Type B pancreatic cell (in vitro differentiated cells): ENCODE measurements at places on chromosomes 3 and 15.

GRCh38 chr3:34782871-34783270 lies 856.5 kb upstream of the ARPP21 start:
- no peak overlapping the region for H3K27ac ChIP-seq
- H3K4me1 ChIP-seq: no peaks in the 10 kb centered on the region
- H3K4me3 ChIP-seq: no peak overlapping the region
- DNase-seq: no peak

DNA sequence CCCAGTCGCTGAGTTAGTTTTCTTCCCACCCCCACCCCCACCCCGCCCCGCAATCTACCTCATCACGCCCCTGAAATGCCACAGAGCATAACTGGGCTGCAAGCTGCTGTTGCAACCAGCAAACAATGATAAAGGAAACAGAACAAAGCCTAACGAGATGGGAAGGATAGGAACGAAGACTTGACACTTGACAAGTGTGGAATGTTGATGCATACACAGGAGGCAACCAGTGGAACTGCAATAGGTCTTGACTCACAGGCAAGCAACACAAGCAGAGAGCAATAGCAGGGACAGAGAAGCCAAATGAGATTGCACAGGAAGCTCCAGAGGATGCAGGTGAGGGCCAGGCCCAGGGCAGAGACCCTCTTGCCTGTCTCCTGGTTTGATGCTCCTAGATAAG lies 225.9 kb downstream of the IGSF11 start:
- peaks cover 7% of the 10 kb centered on the region for H3K27me3 ChIP-seq
- no peaks in the 10 kb centered on the region for H3K36me3 ChIP-seq
- H3K4me1 ChIP-seq: peaks cover 6% of the 10 kb centered on the region
- DNase-seq: no peak

DNA sequence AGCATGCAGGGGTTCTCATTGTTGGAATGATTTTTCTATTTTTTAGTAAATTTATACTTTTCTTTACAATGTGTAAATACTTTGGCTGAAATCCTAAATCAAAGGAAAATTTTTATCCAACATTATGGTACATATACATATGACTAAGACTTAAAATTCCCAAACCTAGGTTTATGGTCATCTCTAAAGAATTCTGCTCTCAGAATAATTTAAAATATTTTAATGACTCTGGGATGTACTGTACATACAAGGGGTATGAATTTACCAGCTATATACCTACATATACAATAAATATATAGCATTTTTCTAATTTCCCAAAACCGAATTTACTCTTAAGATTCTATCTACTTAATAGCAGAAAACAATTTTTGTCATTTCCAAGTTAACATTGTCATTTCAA lies 137.9 kb upstream of the POU1F1 start:
- no peak overlapping the region for H3K4me3 ChIP-seq
- H3K27ac ChIP-seq: no peak overlapping the region
- H3K36me3 ChIP-seq: no peaks in the 10 kb centered on the region
- H3K27me3 ChIP-seq: no peaks in the 10 kb centered on the region

DNA sequence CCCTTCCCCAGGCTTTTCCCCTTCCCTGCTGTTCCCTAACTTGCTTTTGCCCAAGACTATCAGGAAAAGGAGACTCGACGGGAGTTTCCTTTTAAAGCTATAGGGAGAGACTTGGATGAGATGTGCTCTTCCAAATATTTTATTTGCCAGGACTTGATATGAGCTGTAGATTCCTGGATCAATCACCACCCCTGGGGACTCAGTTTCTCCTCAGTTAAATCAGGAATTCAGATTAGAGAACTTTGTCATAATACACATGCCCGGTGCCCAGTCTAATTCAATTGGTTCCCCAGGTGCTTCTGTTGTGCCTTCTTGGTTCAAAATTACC lies 46.6 kb downstream of the SMAD6 start:
- H3K4me1 ChIP-seq: peaks cover 62% of the 10 kb centered on the region
- H3K27ac ChIP-seq: peak overlapping the region; percentile 70
- H3K4me3 ChIP-seq: peak overlapping the region; percentile 49
- H3K36me3 ChIP-seq: peaks cover 7% of the 10 kb centered on the region

DNA sequence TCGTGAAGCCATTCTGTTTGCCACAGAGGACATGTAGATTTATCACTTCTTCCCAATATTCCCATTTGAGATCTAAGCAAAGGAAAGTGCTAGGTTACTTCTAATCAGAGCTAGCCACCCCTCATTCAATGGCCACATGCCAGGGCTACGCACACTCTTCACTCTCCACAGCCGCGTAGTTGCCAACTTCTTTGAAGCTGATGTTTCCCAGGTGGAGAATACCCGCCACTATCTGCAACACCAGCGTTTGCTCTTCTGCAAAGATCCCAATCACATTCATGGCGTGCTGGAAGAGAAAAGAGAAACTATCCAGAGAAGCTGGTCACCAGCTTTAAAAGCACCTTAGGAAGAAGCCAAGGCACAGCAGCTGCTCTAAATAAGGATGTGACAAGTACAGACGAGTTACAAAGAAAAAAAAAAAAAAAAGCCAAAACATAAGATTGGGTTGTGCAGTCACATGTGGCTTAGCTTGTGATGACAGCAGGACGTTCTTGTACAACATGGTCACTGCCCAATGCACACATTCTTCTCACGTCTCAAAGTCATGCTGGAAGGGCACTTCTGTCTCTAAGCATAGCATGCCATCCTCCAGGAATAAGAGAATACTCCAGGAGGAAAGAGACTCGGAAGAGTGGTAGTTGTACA lies 16.4 kb downstream of the LDHAL6B start:
- no peak overlapping the region for H3K27ac ChIP-seq
- H3K4me1 ChIP-seq: peaks cover 4% of the 10 kb centered on the region
- no peak for DNase-seq
- no peak overlapping the region for H3K4me3 ChIP-seq
- H3K36me3 ChIP-seq: peaks cover 28% of the 10 kb centered on the region
- no peaks in the 10 kb centered on the region for H3K27me3 ChIP-seq

DNA sequence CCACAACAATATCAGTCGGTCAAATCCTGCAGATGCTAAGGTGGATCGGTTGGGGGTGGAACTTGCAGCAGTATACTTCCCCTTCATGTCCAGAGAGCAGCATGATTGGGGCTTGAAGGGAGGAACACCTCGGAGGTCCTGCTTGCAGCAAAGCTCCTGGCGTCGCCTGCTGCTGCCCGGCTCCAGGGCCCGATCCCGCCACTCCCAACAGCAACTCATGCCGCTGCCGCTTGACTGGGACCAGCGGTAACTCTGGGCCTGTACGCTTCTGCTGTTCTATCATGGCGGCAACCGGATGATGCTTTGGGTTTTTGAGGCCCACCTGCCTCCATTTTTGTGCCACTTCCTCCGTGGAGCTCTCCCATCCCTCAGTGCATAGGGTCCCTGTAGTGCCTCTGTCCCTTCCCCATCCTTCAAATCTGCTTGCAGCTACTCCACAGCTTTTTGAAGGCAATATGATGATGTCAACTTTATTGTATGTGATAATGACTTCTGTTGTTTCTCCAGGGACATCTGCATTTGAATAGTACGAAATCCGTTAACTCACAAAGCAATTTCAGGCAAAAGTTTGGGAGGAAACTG lies 56.3 kb downstream of the KCNAB1 start:
- H3K27me3 ChIP-seq: no peaks in the 10 kb centered on the region
- no peak for DNase-seq
- H3K27ac ChIP-seq: no peak overlapping the region
- H3K4me1 ChIP-seq: peaks cover 8% of the 10 kb centered on the region
- H3K4me3 ChIP-seq: no peak overlapping the region

DNA sequence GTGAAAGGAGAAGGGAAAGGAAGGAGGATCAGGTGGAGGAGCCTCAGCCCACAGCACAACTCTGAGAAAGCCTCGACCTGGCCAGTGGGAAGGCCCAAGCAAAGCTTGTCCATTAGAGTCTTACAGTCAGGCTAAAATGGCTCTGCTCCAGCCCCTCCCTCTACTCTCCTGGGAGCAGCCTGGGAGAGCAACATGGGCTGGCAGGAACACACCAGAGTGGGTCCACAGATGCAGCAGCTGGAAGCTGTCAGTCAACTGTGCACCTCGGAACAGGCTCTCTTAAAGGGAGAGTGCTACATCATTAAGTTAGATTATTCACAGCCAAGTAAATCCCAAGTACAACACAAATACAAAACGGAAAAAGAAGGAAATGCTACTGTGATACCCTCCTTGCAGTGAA lies 98.0 kb upstream of the LIMD1 start:
- no peak overlapping the region for H3K27ac ChIP-seq
- no peak overlapping the region for H3K4me3 ChIP-seq
- no peaks in the 10 kb centered on the region for H3K4me1 ChIP-seq
- no peaks in the 10 kb centered on the region for H3K27me3 ChIP-seq
- peaks cover 22% of the 10 kb centered on the region for H3K36me3 ChIP-seq

- H3K4me1 ChIP-seq: peaks cover 21% of the 10 kb centered on the region
- H3K27me3 ChIP-seq: no peaks in the 10 kb centered on the region
- H3K4me3 ChIP-seq: no peak overlapping the region
These were observed 234.1 kb downstream of the RORA start for GRCh38 chr15:60994963-60995475.

DNA sequence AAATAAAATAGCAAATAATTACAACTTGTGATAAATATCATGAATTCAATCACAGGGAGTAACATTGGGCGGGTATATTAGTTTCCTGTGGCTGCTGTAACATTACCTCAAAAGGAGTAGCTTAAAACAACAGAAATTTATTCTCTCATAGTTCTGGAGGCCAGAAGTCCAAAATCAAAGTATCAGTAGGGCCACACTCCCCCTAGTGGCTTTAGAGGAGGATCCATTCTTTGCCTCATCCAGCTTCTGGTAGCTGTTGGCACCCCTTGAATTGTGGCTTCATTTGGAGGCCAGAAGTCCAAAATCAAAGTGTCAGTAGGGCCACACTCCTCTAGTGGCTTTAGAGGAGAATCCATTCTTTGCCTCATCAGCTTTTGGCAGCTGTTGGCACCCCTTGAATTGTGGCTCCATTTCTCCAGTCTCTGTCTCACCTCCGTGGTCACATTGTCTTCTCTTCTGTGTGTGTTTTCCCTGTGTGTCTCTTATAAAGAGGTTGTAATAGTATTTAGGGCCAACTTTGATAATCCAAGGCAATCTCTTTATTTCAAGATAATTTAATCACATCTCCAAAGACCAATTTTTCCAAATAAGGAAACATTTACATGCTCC lies 3.1 kb upstream of the CFAP20DC start:
- H3K27ac ChIP-seq: no peak overlapping the region
- no peaks in the 10 kb centered on the region for H3K36me3 ChIP-seq
- H3K4me1 ChIP-seq: peaks cover 14% of the 10 kb centered on the region
- DNase-seq: no peak
- H3K4me3 ChIP-seq: no peak overlapping the region

DNA sequence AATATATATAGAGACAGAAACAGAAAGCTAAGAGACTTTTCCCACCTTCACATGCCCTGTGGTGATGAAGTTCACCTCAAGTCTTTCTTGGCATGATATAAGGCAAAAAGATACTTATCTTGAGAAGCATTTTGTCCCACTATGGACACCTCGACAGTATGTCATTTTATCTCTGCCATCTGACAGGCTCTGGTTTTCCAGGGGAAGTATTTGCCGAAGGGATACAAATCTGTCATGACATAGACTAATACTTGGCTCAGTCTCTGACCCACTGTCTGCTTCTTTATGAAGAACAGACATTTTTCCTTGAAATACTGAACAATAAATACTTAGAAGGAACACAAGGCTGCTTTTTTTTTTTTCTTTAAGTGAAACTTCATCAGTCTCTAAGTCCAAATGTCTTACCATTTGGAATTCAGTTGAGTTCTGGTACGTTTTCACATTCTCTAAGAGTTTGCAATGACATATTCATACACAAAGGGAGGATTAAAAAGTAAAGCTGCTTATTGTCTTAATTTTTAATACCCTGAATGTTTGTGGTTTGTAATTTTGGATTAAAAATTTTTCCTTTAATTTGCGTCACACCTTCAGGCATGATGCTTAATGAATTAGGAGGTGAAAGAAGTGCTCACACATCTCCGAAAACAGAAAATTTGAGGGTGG lies 87.8 kb upstream of the LMOD3 start:
- peaks cover 23% of the 10 kb centered on the region for H3K4me1 ChIP-seq
- H3K27me3 ChIP-seq: no peaks in the 10 kb centered on the region
- peak overlapping the region; percentile 34 for H3K4me3 ChIP-seq

DNA sequence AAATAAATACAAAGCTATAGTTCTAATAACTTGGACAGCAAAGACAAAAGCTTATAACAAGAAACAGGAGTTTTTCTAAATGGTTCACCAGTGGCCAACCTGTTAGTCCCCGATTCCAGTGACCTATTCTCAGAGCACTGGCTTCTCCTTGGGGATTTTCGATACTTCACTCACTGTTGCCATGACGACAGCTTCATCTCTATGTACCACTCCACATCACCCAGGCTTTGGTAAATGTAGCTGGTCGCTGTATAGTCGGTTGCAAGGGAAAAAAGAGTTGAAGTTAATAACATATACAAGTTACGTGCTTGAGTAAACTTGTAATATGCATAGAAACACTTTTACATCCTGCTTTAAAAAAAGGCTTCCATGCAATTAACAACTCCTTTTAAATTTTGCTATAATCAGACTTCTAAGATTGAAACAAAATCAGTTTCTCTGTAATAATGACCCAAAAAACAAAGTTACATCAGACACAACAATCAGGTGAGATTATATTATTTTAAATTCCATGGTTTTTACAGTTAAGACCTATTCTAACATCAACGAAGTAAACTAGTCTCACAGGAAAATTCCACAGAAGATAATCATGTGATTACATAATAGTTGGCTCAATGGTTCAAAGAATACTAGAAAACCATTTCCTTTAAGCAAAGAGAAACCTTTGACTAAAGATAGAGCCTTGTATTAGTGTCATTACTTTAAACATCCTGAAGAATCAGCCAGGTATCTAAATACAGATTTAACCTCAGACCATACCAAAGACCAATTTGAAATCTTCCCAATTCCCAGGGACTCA lies 2.9 kb downstream of the CCNL1 start:
- H3K36me3 ChIP-seq: peaks cover 57% of the 10 kb centered on the region
- no peaks in the 10 kb centered on the region for H3K27me3 ChIP-seq
- H3K4me1 ChIP-seq: peaks cover 48% of the 10 kb centered on the region
- peak overlapping the region; percentile 99 for H3K27ac ChIP-seq

GRCh38 chr15:44317423-44318058 lies 29.0 kb downstream of the GOLM2 start:
- H3K4me1 ChIP-seq: peaks cover 7% of the 10 kb centered on the region
- no peak overlapping the region for H3K4me3 ChIP-seq
- no peak overlapping the region for H3K27ac ChIP-seq
- DNase-seq: no peak

GRCh38 chr3:134535186-134535970 lies 49.5 kb downstream of the CEP63 start:
- H3K36me3 ChIP-seq: peaks cover 10% of the 10 kb centered on the region
- DNase-seq: no peak
- no peak overlapping the region for H3K4me3 ChIP-seq
- no peaks in the 10 kb centered on the region for H3K4me1 ChIP-seq
- H3K27me3 ChIP-seq: no peaks in the 10 kb centered on the region

- H3K4me3 ChIP-seq: no peak overlapping the region
- peaks cover 30% of the 10 kb centered on the region for H3K36me3 ChIP-seq
- no peaks in the 10 kb centered on the region for H3K27me3 ChIP-seq
- H3K4me1 ChIP-seq: no peaks in the 10 kb centered on the region
- no peak for DNase-seq
These were observed 38.2 kb downstream of the NBEAL2 start for GRCh38 chr3:47017504-47018268.
